ENCODE measurements at places on chromosomes 11 and 22. TPM values are rescaled to one million over a fixed set of nuclear protein-coding genes. Genes with fewer than 3 reads are reported as not detected.

DNA sequence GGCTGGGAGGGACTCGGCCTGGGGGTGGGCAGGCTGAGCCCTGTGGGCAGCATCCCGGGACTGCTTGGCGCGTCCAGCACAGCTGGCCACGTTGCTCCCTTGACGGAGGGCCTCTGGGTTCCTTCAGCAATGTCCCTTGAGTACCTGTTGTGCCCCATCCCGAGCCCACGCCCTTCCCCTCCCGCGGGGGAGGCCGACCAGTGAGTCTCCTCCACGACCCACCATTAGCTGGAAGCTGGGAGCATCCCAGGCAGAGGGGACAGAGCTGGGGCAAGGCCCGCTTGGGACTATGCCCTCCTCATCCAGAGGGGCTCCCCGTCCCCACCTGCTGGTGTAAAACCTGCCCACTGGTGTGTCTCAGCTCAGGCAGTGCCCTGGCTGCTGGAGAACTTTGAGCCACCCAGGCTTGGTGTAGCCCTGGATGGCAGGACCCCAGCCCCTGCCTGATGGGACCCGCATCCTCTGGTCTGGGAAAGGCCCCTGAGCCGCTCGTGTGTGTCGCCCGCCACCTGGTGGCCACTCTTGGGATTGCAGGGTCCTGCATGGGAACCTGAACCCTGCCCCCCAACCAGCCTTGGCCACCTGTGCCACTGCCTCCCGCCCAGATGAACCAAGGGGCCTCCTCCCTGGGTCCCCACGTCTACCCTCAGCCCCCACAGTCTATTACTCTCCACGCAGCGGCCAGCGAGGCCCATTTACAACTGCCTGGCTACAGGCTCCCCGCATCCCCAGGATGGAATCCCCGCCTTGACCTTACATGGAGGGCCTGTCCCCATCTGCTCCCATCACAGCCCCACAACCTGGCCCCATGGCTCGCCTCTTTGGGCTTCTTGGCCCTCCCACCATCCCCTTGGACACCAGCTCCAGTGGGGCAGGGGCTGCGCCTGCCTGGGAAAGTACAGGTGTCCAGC lies 16.6 kb upstream of the ARHGAP8 start:
- DNase-seq = peak; percentile 38

- DNase-seq = peak; percentile 43
Observed at GRCh38 chr11:20337526-20338154, 25.9 kb upstream of the HTATIP2 start.

DNA sequence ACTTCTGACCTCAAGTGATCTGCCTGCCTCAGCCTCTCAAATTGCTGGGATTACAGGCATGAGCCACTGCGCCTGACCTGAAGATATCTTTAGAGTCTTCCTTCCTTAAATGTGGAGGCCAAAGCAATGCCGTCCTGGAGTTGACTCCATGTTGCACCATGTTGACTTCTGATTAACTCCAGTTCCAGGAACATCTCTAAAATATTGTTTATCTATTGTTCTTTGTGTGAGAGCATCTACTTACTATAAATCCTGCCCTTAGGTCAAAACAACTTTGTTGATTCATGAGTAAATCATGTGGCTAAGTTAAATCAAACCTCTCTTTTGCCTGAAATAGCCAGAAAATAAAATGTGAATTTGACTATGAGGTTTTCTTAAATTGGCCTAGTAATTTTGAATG lies 56.6 kb upstream of the CAPRIN1 start:
- DNase-seq = no peak

The FBLN1 gene
- 1.0 TPM for total RNA-seq

GRCh38 chr22:39818094-39818493 lies 75.5 kb downstream of the ENTHD1 start:
- DNase-seq = no peak

DNA sequence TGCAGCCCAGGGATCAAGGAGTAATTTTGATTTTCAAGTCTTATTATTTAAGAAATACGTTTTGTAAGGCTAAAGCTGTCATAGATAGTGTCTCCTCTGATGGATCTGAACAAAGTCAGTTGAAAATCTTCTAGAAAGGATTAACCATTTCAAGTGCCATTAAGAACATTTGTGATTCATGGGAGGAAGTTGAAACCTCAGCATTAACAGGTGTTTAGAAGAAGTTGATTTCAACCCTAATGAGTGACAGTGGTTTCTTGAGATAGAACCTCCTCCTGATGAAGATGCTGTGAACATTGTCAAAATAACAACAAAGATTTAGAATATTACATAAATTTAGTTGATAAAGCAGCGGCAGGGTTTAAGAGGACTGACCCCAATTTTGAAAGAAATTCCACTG lies 61.7 kb downstream of the PRR5L start:
- DNase-seq = no peak

GRCh38 chr11:76617553-76618265 lies 52.8 kb downstream of the LRRC32 start:
- no peak for DNase-seq

DNA sequence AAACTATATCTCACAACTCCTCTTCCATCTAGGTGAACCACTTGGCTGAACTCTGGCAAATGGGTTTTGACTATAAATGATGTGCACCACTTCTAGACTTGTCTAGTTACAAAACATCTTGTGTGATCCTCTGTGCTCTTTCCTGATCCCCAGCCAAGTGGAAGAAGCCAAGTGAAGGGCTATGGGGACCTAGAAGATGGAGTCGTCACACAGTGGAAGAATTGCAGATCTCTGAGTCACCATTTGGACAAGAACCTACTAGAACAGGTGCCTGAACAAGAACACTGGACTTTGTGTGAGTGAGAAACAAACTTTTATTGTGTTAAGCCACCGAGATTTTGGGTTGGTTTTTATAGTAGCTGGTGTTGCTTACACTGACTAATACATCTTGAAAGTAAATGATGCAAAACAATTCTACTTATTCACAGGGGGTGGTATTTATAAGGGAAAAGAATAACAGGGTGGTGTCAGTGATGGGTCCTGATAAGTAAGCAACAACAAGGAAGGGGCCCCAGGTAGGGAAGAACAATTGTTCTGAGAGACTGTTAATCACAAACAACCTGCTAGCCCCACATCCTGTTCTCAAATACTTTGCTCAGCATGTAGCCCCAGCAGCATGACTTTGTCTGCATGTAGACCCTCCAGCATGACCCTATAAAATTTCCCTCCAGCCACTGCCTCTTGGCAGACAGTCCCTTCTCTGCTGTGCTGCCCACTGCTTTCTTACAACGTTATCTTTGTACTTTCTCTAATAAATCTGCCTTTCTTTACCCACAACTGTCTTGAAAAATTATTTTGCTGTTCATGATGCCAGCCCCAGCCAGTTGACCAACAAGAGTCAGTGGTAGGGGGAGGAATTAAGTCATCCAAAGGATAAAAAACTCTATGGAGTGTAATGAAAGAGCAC lies 280.7 kb upstream of the PLET1 start:
- no peak for DNase-seq

GRCh38 chr11:32839308-32839707 lies 9.6 kb downstream of the PRRG4 start:
- DNase-seq = no peak

The CHRM1 gene
- not detected for total RNA-seq

The OR52I2 gene
- total RNA-seq = not detected

DNA sequence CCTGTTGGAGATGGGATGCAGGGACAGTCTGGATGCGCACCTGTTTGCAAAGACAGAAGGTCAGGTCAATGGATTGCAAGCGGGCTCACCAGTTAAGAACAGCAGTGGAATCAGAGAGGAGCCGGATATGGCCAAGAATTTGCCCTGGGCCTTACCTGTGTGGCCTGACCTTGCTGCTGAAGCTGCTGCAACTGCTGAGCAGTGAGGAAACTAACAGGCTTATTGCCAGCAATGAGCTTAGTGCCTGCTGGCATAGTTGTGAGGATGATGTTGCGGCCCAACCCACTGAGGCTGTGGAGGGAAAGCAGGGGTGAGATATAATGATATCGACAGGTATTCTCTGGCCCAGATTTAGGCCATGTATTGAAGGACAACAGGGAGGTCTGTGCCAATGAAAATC lies 30.6 kb downstream of the NFRKB start:
- DNase-seq = no peak

The OR56A1 gene
- total RNA-seq = not detected

DNA sequence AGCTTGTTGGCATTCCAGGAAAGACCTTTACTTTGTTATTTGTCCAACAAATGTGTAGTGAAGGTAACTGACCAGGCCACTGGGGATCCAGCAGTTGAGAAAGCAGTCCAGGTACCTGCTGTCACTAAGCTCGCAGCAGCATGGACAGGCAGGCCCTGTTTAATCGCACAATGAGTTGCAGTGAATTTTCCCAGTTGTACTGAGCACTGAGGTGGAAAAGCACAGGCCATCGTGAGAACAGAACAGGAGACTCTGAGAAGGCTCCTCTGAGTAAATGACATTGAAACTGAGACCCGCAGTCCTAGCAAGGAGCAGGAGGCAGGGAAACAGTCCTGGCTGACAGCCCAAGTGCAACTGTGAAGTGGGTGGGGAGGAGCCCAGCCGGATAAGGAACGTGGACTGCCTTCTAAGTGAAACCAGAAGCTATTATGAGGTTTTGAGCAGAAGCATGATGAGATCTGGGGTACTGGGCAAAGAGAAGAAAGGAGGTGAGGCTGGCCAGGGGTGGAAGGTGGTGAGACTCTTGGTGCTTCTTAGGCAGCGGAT lies 39.8 kb upstream of the CDON start:
- peak; percentile 45 for DNase-seq

GRCh38 chr22:50306753-50307749 lies at the start of gene PLXNB2:
TSS of gene PLXNB2 (minus strand) at chr22:50307646. CDS start at chr22:50290584, 17,062 bp downstream.
- peak; percentile 63 for DNase-seq

The APOL1 gene
- 33.3 TPM for total RNA-seq

DNA sequence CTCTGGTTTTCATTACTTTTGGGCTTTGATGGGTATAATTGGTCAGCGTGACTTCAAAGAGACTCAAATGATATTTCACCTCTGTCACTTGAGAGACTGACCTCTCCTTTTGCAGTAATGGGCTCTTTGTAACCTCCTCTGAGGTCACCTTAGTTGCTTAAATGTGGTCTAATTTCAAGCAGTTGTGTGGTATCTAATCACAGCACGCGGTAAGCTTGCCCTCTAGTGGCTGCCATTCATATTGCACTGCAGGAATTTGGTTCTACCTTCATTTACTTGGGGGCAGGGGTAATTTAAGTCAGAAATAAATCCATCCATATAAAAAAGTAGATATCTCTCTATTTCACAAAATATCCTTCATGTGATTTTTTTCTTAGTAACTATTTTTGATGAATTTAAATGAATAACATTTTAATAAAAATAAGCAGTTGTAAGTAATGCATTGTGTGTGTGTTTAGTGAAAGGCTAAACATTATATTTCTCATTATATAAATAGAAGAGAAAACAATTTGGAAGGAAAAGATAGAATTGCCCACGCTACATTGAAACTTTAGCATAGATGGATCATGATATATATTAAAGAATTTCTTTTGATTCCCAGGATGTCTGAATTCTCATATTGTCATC lies 55.0 kb upstream of the ANO3 start:
- peak; percentile 73 for DNase-seq

DNA sequence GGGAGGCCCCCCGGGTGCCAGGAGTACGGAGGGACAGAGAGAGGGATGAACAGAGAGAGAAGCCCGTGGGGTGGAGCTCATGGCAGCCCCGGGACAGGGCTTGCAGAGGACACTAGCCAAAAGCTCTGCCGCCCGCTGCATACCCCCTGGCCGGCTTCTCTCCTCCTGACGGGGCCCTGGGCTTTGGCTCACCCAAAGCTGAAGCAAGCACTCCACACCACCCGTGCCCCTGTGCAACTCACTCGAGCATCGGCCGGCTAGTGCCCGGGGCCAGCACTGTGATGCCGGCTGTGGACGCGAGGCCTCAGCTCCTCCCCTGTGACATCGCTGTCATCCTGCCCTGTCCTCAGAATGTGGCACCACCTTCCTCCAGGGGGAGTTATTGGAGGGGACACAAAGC lies 429.6 kb downstream of the BRD1 start:
- DNase-seq = no peak

DNA sequence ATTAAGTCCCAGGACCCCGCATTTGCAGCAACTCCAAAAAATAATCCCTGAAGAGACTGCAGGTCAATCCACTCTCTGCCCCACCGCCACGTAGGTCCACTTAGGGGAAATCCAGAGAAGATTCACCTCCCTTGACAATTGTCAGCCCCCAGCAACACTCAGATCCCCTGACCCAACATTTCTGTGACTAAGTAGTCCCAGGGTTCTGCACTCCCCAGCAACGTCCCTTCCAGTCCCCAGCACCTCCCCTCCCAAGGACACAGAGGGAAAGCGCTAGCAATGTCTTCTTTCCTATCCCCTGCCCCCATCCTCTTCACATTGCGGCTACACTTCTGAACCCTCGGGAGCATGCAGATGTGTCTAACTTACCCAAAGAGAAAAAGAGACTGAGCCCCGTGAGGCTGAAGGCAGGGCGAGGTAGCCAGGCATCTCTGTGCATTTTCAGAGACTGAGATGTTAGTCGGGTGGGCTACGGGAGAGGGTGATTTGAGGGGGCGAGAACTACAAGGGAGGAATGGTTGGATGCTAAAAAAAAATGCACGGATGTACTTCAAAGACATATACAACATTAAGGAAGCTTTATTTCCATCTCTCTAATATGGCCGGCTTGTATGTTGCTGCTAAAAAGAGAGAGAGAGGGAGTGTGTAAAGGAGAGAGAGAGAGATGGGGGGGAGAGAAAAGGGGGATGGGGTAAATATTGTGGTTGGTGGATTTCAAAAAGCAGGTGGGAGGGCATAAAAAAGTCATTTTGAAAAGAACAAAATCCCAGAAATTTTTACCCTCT lies at the start of gene SCN2B:
SCN2B (minus strand) TSS at position 647 of the 785 bp plus-strand sequence; CDS start at position 439, 208 bp downstream.
- no peak for DNase-seq

GRCh38 chr11:132977241-132977640 lies 555.1 kb downstream of the OPCML start:
- no peak for DNase-seq

DNA sequence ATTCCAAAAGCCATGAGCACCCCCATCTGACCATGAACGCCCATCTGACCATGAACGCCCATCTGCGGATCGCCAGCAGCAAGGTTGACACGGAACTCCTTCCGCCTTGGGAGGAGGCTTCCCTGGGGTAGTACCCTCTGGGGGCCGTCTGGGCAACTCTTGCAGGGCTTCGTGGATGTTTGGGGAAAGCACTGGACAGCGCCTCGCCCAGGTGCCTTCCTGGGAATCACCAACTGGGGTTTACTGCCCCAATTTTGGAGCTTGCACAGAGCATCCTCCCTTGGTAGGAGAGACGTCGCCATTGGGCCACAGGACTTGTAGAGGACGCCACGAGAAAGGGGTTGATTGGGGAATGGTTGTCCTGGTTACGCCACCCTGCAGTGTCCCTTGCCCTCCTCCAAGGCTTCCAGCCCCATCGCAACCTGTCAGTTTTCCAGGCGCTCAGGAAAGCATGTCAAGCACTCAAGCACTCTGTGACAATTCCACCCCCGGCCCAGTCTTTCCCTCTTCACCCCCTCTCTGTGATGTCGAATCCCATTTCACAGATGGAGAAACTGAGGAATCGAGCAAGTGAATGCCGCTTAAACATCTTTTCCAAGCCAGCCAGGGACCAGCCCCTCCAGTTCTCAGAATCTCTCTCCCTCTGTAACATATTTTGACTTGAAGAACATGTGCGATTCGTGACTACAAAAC lies 914 bp upstream of the PRDM11 start:
- DNase-seq = no peak

GRCh38 chr22:21713428-21714058 lies 22.1 kb downstream of the YPEL1 start:
- DNase-seq = no peak

The TPCN2 gene
- total RNA-seq = 7.4 TPM

- no peak for DNase-seq
Observed at GRCh38 chr11:119229741-119230140, 23.6 kb downstream of the CBL start.
